ENCODE measurements at places on chromosomes 1 and 21.

GRCh38 chr1:221863635-221864034 is 121.7 kb upstream of the DUSP10 start:
- no peak for DNase-seq

GRCh38 chr1:163038928-163039706 is 30.0 kb upstream of the RGS4 start:
- DNase-seq = no peak

GRCh38 chr1:110094931-110095654 is 17.1 kb upstream of the UBL4B start:
- DNase-seq = no peak

DNA sequence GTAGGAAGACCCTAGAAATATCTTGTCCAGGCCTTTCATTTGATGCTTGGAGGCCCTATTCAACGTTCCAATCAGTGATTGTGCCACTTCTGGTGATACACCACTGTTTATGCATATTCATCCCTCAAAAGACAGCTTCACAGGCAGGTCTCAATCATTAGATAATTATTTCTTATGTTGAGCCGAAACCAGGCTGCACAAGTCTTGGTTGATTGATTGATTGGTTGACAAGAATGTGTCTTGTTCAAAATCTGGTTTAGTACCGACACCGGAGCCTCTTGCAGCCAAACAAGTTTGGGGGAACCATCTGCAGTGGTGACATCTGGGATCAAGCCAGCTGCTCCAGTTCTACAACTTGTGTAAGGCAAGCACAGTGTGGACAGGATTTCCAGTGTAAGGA is 20.1 kb downstream of the C8A start:
- DNase-seq = no peak

DNA sequence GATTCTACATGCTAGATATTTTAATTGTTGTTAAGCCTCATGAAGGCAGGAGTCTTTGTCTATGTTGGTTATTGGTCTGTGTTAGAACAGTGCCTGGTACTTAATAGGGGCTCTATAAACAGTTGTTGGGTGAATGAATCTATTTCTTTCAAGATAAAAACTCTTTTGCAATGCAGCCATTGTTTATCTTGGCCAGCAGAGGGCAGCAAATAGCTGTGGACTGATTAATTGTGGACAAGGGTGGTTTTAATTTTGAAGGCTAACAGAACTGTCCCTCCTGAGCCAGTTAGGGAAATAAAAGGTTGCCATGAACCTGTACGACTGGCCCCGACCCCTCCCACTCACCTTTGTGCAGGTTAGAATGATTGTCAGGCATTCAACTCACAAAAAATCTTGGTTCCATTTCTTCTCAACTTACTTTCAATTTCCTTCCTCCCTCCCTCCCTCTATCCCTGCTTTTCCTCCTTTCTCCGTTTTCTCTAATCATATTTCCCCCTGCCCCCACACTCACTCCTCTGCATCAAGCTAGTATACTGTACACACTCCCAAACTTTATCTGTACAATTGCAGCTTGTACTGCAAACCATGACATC is 66.3 kb upstream of the DIRAS3 start:
- DNase-seq = peak; percentile 20

DNA sequence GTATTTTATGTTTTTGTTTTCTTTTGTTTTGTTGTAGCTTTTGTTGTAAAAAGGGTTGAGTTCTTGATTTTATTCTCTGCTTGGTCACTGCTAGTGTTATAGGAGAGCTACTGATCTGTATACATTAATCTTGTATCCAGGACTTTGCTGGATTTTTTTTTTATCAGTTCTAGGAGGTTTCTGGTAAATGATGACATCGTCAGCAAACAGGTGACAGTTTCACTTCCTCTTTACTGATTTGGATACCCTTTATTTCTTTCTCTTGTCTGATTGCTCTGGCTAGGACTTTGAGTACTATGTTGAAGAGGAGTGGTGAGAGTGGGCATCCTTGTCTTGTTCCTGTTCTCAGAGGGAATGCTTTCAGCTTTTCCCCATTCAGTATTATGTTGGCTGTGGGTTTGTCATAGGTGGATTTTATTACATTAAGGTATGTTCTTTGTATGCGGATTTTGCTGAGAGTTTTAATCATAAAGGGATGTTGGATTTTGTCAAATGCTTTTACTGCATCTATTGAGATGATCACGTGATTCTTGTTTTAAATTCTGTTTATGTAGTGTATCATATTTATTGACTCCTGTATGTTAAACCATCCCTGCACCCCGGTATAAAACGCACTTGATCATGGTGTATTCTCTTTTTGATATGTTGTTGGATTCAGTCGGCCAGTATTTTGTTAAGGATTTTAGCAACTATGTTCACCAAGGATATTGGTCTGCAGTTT is 905.7 kb downstream of the LTN1 start:
- no peak for DNase-seq

- DNase-seq = no peak
Measured at GRCh38 chr1:160264795-160265307, 2.5 kb upstream of the DCAF8 start.

- DNase-seq = no peak
Measured at GRCh38 chr1:155160128-155160527, 13.0 kb downstream of the KRTCAP2 start.

GRCh38 chr1:167893798-167894197 is 20.1 kb downstream of the ADCY10 start:
- DNase-seq = no peak

GRCh38 chr1:213931836-213932235 is 55.9 kb upstream of the PROX1 start:
- no peak for DNase-seq

- DNase-seq = no peak
Measured at GRCh38 chr1:98910827-98911226, 93.8 kb downstream of the PLPPR5 start.

DNA sequence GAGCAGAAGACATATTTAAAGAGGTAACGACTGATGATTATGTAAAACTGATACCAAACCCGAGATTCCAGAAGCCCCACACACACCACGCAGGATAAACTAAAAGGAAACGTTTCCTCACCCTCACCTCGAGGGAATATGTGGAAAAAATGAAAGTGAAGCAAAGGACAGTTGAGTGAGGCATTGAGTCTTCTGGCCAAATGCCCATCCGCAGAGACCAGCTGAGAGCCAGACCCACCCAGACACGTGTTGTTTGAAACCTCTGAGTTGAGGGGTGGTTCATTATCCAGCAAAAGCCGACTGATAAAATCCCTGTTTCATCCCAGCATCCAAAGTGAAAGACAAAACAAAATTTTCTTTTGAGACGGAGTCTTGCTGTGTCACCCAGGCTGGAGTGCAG is 29.6 kb upstream of the PCBP3 start:
- DNase-seq = no peak

GRCh38 chr1:25723250-25723880 is 76.6 kb upstream of the SELENON start:
- no peak for DNase-seq

- no peak for DNase-seq
Measured at GRCh38 chr1:11563560-11564069, 84.7 kb downstream of the DISP3 start.

DNA sequence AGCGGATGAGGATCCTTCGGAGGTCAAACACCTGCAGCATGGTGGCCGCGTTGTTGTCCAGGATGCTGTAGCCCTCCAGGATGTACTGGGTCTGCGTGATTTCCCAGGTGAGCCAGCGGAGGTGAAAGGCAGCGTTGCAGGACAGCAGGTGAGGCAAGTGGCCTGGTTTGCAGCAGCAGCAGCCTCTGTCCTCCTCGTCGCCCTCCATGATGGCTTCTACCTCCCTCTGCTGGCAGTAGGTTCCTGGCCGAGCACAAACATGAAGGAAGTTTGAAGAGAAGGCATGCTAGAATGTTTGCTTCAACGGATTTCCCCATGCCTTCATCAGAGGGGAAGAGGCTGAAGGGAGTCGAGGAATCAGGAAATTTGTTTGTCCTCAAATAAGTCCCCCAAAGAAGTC is 74.7 kb downstream of the NTPCR start:
- no peak for DNase-seq

- no peak for DNase-seq
Measured at GRCh38 chr1:172246521-172247390, 173.7 kb upstream of the C1orf105 start.

- no peak for DNase-seq
Measured at GRCh38 chr1:59232216-59232615, 64.7 kb upstream of the FGGY start.

- DNase-seq = no peak
Measured at GRCh38 chr1:34927316-34927715, 2.1 kb downstream of the DLGAP3 start.

DNA sequence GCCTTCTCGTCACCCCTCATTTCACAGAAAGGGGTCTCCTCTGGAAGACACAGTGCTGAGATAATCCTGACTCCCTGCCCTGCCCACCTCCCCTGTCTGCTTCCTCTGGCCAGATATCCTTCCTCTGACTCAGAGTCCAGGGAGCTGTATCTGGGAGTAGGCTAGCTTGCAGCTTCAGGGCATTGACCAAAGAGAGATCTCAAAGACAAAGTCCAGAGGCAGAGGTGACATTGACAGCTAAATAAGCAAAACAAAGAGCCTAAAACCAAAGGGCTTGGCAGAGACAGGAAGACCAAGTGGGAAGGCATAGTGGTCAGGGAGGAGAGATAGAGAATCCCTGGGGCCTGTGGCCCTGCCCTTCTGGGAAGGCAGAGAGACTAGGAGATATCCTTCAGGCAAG is 64.9 kb downstream of the TNR start:
- no peak for DNase-seq

DNA sequence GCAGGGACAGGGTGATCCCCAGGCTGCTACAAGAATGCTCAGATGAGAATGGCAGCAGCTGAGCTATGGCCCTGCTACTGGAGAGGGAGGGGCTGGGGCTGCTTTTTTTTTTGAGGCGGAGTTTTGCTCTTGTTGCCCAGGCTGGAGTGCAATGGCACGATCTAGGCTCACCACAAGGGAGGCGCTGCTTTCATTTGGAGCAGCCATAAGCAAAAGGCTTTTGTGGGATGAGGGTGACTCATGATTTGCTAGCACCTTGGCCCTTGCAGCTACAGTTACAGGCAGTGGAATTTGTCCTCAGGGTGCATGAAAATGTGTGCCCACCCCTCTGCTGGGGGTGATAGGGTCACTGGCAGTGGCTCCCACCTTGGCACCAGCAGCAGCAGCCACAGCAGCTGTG is 32.4 kb upstream of the CYP4A22 start:
- no peak for DNase-seq

DNA sequence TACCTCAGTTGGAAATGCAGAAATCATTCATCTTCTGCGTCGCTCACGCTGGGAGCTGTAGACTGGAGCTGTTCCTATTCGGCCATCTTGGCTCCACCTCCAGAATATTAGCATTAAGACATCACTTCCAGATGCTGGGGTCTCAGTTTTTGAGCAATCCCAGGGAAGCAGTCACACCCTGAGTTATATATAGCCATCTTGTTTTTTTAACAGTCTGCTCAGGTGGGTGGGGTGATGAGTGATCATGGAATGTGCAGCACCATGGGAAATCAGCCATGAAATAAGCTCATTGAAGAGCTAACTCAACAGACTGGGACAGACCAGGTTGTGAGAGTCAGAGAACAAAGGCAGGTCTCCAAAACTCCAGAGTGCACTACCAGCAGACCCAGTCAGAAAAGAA is 27.0 kb upstream of the HMGB4 start:
- DNase-seq = no peak

- DNase-seq = no peak
Measured at GRCh38 chr21:25562660-25563059, 44.6 kb downstream of the MRPL39 start.

GRCh38 chr1:212497553-212497952 is 64.8 kb downstream of the NENF start:
- DNase-seq = no peak

- DNase-seq = no peak
Measured at GRCh38 chr21:33760641-33761440, 118.5 kb downstream of the ITSN1 start.

GRCh38 chr1:229843627-229844238 is 217.7 kb downstream of the URB2 start:
- no peak for DNase-seq

DNA sequence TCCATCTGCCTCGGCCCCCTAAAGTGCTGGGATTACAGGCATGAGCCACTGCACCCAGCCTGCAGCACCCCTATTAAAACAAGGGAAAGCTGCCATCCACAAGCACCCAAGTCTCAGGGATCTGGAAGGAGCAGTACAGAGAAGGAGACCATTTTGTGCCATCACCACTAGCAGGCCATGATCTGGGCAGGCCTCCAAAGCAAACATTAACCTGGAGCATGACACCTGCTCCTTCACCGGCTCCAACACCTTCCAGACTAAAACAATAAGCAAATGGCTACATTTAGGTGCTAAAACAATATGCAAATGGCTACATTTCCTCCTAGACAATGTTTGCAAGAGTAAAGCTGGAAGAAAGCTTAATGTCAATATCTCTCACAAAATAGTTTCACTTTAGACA is 16.7 kb downstream of the MEAF6 start:
- DNase-seq = no peak

GRCh38 chr1:113905435-113905861 is 322 bp downstream of the DCLRE1B start:
- peak; percentile 24 for DNase-seq

DNA sequence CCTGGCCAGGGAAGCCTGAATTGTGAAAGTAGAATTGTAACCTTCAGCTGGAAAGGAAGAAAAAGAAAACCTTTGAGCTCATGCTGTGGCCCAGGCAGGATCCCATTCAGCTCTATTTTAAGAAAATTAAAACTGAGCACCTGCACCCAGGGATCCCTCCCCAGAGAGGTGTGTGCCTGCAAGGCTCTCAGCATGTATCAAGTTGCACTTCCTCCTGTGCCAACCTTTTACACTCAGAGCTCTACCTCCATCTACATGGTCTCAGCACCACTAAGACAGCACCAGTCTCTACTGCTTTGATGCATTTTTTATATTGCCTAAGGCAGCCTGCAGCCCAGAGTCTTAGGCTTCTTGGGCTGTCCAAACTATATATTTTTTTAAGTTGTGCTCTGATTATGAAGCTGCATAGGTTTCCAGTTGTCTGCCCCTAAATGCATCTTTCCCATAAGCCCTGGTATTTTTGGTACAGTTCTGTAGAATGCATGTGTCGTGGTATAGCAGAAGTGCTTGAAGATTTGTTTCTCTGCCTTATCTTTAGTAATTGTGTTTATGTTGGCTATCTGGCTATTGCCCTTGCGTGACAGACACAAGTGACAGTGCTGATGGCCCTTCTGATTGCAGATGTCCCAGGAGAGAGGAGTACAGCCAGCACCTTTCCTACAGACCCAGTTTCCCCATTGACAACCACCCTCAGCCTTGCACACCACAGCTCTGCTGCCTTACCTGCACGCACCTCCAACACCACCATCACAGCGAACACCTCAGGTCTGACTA is 63.1 kb downstream of the PTPRC start:
- no peak for DNase-seq

Measured in stimulated activated CD4-positive, alpha-beta T cell treated with anti-CD3 and anti-CD28 coated beads, Interleukin-4, amount 100 ng/mL, for 4 hours (primary cell).